ENCODE measurements at places on chromosomes 4 and X.

GRCh38 chrX:104193485-104193884 is 27.2 kb downstream of the FAM199X start:
- no peak for DNase-seq

DNA sequence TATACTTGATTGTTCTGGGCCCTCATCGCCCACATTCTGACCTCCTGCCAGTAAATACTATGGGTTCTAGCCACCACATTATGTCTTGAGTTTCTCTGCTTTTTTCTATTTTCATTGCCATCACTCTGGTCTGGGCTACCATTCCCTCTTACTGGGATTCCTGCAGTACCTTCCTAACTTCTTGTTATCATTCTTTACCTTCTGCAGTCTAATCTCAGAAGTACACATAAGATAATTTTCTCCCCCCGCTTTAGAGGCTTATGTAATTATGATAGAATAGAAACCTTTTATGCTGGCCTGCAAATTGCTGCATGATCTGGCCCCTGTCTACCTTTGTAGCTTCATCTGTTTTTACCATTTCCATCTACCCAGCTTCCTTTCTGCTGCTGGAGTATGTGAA is 19.2 kb downstream of the STIM2 start:
- DNase-seq = no peak

DNA sequence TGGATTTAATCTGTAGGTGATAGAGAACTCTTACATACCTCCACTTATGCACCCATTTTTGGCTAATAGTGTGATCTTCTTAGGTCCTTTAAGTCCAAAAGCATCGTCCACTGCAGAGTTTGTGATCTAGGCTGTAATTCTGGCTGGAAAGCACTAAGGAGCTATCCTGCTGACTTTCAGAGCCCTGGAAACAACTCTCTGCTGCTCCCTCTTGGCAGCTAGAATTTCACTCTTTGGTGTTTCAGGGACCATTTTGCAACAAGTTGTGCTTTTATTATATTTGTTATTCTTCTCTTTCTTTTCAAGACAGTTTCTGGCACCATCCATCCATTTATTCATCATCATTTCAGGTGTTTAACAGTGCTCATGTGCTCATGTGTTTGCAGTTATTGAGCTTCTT is 130.0 kb downstream of the RBM46 start:
- no peak for DNase-seq

DNA sequence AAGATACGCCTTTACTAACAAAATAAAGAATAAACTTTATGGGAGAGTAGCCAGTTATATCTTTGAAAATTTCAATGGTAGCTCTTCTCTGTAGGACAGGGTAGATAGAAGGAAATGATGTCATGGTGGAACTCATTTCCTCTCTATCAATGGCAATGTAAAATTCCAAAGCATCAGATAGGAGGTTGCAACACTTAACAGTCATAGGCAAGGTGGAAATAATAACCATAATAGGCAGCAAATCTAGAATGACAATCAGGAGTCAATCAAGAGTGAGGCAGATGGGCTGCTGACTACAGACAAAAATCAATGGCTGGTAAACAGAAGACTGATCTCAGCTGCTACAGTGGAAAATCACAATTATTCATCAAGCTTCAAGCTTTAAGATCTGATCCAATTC is 53.9 kb upstream of the TET2 start:
- no peak for DNase-seq

DNA sequence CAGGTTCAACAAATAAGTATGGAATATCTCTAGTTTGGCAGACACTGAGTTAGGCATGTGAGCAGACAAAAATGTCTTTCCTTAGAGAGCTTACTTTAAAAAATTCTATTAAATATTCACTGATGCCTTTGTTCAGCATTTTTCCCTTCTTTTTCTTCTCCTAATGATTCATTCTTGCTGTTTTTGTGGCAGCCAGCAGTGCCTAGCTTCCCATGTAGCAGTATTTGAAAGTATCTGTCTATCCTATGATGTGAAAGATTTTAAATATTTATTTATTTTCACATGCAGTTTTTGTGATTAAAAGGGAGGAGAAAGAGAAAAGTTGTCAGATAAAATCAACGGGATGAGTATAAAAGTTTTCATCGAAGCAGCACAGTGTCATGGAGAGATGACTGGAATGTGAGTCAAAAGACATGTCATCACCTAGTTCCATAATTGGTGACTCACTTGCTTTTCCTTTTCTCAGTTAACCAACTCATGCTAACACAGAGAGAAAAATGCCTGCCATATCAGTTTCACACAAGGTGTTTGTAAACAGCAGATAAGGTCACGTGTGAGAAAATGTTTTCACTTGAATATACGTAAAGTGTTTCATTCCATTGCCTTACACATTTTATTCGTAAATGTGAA is 69.8 kb downstream of the BMPR1B start:
- DNase-seq = no peak

GRCh38 chr4:15088394-15089035 is 86.2 kb downstream of the CPEB2 start:
- no peak for DNase-seq

DNA sequence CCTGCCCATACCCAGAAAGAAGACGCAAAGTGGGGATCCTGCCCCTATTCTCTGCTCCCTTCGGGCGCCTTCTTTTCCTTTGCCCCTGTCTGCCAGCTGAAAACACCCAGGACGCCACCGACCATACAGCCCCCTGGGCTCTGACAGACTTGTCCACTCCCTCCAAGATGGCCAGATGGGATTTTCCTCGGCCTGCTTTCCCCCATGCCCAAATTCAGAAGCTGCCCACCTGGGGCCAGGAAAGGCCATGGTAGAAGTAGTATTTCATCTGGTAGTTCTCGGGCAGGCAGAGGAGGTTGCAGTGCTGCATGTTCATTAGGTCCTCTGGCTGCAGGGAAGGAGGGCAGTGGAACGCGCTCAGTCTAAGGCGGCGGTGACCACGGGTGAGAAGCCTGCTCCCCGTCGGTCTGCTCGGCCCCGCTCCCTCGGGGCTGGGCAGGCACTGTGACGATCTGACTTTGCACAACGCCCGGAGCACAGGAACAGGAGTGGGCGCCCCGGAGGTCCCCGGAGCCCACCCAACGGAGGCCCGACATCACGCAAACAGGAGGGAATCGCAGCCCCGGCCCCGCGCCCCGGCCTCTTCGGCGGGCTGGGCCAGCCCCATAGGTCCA is 582 bp downstream of the NAA10 start:
- no peak for DNase-seq

DNA sequence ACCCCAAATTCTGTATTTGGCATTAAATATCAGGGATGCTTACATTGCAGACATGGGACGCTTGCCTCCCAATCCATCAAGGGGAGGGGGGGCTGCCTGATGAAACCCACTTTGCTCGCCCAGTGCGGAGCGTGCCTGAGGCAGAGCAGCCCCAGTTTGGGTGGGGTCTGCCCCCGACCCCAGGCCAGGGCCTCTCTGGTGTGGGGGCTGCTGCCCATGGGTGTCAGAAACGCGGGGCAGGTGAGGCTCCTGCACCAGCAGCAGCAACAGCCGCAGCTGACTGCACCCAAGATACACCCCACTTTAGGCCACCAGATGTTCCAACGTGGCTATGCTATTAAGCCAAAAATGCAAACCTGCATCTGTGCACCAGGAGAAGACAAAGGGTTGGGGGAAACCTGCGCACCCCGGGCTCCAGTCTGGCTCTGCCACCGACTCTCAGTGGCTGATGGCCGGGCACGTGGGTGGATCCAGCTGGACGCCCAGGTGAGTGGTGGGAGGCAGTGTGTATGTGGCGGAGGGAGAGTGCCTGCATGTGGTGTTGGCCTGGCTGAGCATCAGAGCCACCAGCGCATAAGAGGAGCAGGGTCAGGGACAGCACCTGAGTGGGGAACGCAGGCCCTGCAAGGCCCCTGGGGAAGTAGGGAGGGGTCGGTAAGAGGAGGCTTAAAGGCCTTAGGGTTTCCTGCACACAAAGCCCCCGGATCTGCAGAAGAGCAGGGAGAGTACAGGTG is 86.2 kb downstream of the ABLIM2 start:
- DNase-seq = no peak

- no peak for DNase-seq
Observed at GRCh38 chr4:177356206-177356605, 46.5 kb downstream of the NEIL3 start.

GRCh38 chr4:125104616-125105015 is 210.1 kb upstream of the FAT4 start:
- no peak for DNase-seq

DNA sequence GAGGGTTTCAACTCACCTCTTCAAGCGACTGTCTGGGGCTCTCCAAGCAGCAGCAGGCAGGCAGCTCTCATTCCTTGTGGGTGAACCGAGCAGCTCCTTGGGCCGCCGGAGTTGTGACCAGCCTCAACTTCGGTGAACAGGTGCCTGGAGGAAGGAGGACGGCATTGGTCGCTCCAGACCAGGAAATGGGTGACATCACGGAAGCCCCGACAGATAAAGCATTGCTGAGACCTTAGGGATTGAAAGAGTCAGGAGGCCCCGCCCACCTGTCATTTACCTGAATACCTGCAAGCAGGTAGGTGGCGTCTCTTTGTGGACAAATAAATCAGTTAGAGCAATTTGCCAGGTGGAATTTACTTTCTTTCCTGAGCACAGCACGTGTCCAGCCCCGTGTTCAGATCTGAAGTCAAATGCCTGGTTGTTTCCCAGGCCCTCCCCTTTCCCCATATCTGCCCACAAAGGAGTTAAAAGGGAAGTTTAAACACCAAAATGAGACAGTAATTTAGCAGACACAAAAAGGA is at the start of gene LNX1:
LNX1 (minus strand) TSS at position 115 of the 521 bp plus-strand sequence. CDS start 17,484 bp downstream, outside the sequence.
- DNase-seq = no peak

Data from activated CD4-positive, alpha-beta T cell treated with anti-CD3 and anti-CD28 coated beads for 4 hours (primary cell).